ENCODE measurements at places on chromosomes 12 and 14.

GRCh38 chr14:92586963-92587699 is 73.5 kb downstream of the RIN3 start:
- DNase-seq = no peak

DNA sequence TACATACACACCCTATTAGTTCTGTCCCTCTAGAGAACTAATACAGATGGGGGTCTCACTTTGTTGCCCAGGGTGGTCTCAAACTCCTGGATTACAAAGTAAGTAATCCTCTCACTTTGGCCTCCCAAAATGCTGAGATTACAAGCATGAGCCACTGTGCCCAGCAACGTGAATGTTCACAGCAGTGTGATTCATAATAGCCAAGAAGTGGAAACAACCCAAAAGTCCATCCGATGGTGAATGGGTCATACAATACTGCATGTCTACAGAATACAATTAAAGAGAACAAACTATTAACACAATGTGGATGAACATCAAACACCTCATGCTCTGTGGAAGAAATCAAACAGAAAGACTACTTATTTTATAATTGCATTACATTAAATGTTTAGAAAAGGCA is 57.3 kb upstream of the SYNE2 start:
- DNase-seq = no peak

- DNase-seq = no peak
Measured at GRCh38 chr14:69853774-69854173, 25.4 kb upstream of the SMOC1 start.

GRCh38 chr14:102362084-102362483 is 606 bp downstream of the CINP start:
- DNase-seq = no peak

DNA sequence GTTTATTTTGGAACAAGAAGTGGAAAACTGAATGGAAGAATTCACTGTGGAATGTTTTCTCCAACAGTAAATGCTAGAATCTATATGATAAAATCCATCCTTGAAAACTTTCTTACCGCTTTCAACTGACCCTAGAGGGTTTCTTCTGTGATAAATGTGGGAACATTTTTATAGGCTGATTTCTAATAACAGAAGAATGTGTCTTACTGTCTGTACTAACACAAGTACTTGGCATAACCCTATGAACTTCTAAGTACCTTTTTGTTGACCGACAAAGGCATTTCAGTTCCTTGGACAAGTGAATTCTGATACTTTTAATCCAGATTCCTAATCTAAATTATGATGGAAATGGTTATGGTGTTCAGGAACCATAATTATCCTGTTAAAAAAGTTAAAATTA is 1109.7 kb upstream of the FLRT2 start:
- no peak for DNase-seq

- DNase-seq = no peak
Measured at GRCh38 chr14:81295958-81296923, 75.5 kb upstream of the GTF2A1 start.

Data from heart right ventricle (tissue), 16 donors.